ENCODE measurements at places on chromosomes 3 and 15.

- DNase-seq: no peak
These were observed 3.1 kb downstream of the CMTM6 start for GRCh38 chr3:32499585-32499984.

DNA sequence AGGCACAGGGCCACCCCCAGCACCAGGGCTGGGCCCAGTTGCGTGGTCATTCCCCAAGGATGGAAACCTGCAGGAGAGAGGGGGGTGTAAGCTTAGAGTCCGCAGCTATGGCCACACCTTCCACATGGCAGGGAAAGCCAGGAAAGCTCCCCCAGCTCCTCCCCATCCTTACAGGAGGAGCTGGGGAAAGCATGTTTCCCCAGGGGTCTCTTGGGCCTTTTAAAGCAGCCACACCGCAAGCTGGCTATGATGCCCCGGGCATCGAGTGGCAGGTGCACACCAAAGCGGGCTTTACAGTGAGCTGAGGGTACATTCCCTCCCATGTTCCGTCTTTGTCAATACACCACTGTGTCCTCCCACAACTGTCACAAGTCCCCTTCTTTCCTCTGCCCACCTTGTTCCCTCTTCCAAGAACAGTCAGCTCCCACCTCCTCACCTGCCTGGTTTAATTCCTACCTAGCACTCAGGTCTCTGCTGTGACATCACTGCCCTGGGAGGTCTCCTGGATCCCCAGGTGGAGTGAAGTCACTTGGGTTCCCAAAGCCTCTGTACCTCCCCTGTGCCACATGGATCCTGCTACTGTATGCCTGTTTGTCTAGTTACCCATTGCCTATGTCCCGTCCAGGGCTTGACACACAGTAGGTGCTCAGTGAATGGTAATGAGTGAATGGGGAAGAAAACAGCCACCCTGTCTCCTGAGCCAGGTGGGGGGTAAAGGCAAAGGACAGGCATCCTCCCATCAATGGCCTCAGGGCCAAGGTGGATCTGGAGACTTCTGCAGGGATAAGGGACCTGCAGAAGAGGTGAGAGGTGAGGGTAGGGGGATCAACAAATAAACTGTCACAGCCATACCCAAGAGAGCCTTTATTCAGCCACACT is 3.4 kb downstream of the HYAL3 start:
- no peak for DNase-seq

DNA sequence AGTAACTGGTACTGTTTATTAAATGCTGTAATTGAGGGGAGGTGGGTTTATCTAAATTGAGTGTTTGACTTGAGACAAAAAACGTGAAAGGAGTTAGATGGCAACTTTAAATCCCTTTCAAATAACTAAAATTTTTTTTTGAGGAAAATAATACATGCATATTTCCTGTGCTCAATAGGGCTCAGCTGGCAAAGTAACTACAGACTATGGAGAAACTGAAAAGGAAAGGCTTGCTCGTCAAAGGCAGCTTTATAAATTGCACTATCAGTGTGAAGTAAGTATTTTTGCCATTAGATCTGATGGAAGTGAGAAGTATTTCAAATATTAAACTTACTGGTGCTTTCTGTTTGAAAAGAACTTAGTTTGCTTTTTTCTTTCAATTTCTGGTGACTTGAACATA is 72.2 kb downstream of the DZIP3 start:
- DNase-seq: no peak

- DNase-seq: no peak
These were observed 4.7 kb upstream of the ARHGEF3 start for GRCh38 chr3:56806407-56806806.

GRCh38 chr15:58247855-58248842 is 110.0 kb downstream of the AQP9 start:
- DNase-seq: no peak

- no peak for DNase-seq
These were observed 49.3 kb downstream of the CCNB2 start for GRCh38 chr15:59154243-59154642.

DNA sequence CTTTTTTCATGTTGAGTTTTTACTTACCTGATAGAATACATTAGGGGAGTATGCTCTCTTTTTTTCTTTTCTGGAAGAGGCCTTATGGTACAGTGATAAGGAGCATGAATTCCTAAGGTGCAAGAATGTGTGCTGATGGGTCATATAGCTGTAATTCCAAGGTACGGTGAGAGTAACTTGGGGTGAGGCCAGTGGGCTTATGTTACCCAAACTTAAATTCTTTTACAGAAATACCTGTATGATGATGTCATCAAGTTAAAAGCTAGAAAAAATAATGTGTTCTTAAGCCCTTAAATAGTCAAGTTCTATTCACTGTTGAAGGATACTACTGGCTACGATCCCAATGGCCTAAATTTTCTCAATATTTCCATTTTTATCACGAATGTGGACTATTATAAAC is 111.2 kb downstream of the GMPS start:
- DNase-seq: no peak

- no peak for DNase-seq
These were observed 86.9 kb downstream of the CNTN3 start for GRCh38 chr3:74527566-74527965.

- no peak for DNase-seq
These were observed 55.9 kb upstream of the PIK3CB start for GRCh38 chr3:138890555-138891187.

- DNase-seq: no peak
These were observed 55.9 kb upstream of the MEF2A start for GRCh38 chr15:99509686-99510461.

DNA sequence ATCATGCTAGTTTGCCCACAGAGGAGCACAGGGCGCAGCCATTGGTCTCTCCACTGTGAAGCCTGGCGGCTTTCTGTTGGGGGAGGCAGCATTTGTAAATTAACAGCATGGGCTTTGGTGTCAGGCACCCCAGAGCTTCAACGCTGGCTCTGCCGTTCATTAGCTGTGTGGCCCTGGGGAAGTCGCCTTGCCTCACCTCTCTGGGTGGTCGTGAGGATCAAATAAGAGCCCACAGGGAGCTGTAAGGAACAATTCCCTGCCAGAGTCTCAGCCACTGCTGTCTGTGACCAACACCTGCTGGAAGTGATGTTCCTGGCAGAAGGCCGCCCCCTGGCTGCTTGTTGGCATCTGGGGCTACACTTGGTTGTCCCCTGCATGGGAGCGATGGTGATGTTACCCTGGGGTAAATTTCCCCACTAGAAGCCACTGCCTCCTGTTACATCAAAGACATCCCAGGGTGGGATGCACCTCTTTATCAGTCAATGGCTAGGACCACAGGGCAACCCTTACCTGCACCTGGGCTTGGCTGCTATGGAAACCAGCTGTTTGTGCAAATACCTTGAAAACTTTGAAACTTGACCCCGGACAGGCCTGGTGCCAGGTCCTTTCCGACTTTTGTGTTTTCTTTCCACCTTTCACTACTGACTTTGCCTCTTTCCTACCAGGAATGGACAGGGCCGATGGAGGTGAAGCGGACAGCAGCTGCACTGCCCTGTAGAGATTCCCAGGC is 36.9 kb downstream of the DNASE1L3 start:
- DNase-seq: no peak

GRCh38 chr15:90192961-90193786 is 8.0 kb upstream of the SEMA4B start:
- DNase-seq: no peak

- DNase-seq: no peak
These were observed 9.8 kb upstream of the SEMA4B start for GRCh38 chr15:90191344-90191687.

GRCh38 chr15:69979262-69979661 is 118.5 kb downstream of the TLE3 start:
- DNase-seq: no peak

DNA sequence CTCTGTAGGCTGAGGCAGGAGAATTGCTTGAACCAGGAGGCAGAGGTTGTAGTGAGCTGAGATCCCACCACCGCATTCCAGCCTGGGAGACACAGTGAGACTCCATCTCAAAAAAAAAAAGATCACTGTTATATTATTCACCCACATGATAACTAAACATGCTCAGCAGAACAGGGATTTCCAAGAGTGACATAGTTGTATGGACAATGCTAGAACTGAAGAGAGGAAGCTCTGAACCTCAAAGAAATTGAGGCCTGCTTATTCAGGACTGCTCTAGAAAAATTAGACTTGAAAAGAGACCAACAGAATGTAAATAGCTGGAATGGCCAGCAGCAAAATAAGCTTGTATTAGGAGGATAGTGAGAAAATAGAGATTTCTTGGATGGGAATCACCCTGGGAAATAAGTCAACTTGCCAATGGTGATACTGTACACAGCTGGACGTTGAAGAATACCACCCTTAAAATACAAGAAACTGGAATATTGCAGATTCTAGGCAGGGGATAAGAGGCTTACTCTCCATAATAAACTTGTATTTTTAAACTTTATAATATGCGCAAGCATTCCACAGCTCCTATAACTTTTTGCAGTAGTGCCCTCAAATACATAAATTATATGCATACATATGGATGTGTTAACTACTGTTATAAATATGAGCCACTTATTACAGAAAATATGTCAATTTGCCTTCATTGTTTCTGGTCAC is 28.2 kb downstream of the PIK3CB start:
- DNase-seq: no peak

GRCh38 chr15:23616536-23616935 is 31.1 kb downstream of the MAGEL2 start:
- DNase-seq: no peak

DNA sequence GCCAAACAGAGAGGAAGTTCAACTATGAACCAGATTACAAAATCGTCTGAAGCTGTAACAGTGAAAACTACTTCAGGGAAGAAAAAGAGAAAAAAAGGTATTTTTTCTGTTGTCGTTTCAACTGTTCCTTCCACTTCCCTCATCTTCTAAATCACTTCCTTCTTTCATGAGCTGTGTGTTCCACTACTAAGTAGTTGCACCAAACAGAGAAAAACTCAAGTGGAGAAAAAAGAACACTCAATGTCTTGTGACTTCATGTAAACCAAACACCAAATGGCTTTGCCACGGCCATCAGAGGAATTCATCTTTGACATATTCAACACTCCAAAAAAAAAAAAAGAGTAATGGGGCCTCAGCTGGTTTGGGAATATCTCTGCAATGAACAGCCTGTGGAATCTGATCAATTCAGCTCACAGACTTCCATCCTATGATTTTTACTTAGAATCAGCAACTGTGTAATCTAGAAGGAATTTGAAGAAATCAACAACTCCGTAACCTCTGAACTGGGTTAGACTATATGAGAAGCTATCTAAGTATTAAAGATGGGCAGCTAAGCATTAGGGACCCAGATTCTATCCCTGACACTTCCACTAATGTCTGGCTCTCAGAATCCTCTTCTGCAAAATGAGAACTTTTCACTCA is 47.5 kb upstream of the RNF7 start:
- no peak for DNase-seq

- no peak for DNase-seq
These were observed 2.8 kb upstream of the CCDC9B start for GRCh38 chr15:40343512-40343911.

- DNase-seq: no peak
These were observed 806.5 kb downstream of the OTOL1 start for GRCh38 chr3:162302983-162303624.
